ENCODE measurements at places on chromosomes 12 and 14.

DNA sequence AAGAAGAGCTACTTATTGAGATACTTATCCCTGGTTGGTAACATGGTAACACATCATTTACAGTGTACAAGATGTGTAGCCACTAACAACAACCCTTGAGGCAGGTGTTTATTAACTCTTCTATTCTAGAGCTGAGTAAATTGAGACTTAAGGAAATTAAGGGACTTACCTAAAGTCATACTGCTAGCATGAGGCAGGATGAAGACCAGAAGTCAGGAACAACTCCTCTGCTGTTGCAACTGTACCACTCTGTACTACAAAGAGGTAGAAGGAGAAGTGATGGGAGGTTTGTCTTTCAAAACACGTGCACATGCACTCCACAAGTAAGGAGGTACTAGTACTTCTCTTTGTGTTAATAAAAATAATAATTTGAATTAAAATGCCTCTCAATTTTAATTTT lies 79.9 kb downstream of the LLPH start:
- no peak for DNase-seq

GRCh38 chr12:78886719-78887407 lies 22.3 kb downstream of the SYT1 start:
- DNase-seq: no peak

- no peak for DNase-seq
Observed at GRCh38 chr14:67059596-67059995, 129.6 kb upstream of the GARIN2 start.

DNA sequence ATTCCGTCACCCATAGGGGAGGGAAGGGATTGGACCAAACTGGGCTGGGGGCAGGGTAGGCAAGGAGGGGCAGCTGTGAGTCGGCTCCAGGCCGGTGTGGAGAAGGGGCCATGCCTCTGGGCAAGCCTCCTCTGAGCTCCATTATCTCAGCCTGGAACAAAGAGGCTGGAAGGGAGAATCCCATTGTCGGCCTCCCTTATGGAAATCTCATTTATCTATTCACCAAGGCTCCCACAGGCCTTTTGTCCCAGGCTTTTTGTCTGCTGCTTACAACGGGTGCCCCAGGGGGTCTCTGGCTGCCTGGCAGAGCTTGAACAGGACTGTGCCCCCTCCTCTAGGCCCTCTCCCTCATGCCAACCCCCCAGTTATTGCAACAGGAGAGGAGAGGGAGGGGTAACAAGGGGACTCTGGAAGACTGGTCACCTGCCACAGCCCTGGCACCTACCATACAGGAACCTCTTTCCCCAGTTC lies 19.5 kb downstream of the FIGNL2 start:
- no peak for DNase-seq

DNA sequence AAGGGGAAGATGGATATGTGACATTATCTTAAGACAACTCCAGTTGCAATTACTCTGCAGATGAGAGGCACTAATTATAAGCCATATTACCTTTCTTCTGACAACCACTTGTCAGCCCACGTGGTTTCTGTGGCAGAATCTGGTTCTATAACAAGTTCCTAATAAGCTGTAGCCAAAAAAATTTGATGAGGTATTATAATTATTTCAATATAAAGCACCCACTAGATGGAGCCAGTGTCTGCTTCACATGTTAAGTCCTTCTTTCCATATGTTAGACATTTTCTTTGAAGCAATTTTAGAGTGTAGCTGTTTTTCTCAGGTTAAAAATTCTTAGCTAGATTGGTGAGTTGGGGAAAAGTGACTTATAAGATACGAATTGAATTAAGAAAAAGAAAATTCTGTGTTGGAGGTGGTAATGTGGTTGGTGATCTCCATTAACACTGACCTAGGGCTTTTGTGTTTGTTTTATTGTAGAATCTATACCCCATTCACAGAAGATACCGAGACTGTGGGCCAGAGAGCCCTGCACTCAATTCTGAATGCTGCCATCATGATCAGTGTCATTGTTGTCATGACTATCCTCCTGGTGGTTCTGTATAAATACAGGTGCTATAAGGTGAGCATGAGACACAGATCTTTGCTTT lies 36.9 kb downstream of the PSEN1 start:
- DNase-seq: no peak

DNA sequence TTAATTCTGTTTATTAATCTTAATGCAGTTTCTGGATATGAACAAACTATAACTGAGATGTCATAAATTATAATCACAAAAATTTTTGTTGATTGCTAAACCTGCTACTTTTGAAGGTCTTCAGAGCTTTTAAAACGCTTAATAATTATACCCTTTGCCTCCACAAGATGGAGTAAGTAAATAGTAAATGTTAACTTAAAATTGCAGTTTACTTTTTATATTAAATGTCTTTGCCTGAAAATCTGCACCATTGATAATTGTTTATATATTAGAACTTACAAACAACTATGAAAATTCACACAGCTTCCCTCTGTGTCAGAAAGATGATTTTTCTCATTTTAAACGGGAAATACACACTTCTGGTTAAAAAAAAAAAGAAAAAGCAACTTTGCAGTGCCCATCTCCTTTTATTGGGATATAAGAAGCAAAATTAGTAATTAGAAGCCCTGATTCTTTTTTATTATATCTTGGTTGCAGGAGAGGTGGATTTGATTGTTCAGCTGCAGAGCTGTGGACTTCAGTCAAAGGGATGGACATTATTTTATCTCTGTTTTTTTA lies 35.6 kb downstream of the SCFD1 start:
- DNase-seq: no peak

DNA sequence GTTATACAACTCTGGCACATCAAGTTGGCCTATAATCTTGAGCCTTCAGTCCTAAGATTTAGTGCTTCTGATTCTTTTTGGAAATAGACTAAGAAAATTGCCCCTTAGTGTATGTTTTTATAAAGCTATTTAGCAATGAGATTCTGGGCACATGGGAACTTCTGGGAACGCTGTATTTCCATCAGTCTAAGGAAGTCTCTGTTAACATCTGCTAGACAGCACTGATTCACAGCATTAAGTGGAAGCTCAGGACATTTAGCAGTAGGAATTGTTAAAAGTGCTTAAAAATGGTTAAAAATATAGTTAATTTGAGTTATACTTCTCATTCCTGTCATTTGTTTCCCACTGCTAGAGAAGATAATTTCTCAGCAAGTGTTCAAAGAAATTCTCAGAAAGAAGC lies 579.1 kb downstream of the SLC16A7 start:
- no peak for DNase-seq

- no peak for DNase-seq
Observed at GRCh38 chr12:116717466-116718437, 20.1 kb downstream of the SPRING1 start.

GRCh38 chr12:42589465-42590329 lies at the start of gene PRICKLE1:
PRICKLE1 (minus strand) TSS chr12:42589746; CDS start chr12:42472516, 117,230 bp downstream.
- no peak for DNase-seq

DNA sequence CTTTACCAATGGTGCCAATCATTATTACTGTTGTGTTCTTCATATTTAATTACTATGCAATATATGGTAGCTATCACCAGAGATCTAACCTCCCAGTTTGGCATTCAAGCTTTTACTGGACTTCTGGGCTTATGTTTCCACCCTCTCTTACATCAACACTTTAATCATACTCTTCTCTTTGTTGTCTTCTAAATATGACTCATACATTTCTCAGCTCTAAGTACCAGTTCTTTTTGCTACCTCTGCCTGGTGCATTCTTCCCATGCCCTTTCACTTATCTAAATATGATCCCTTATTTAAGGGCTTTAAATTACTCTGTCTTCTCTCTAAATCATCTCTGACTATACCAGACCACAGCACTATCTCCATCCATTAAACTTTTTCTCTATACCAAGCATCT lies 246.1 kb upstream of the CCDC196 start:
- no peak for DNase-seq

DNA sequence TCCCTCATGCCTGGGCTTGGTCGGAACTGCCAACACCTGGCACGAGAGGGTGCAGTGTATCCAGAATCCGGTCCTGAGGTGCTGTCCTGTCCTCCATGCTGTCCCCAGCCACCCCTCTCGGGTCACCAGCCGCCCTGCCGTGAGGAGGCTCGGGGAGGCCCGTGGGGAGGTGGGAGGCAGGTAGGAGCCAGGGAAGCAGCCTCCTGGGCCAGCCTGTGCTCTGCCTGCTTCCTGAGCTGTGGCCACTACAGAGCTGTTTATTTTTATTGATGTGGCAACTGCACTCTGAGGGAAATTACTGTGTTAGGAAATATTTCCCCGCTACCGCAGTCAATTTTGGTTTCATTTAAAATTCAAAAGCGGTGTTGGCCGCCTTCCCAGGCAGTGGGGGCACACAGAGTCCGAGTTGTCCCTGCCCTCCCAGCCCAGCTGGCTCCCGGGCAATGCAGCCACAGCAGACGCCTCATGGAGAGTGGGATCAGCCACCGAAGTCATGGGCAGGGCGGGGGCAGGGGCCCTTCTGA lies 18.3 kb downstream of the NOC4L start:
- DNase-seq: no peak

GRCh38 chr14:69896080-69896479 lies 16.9 kb downstream of the SMOC1 start:
- DNase-seq: no peak

DNA sequence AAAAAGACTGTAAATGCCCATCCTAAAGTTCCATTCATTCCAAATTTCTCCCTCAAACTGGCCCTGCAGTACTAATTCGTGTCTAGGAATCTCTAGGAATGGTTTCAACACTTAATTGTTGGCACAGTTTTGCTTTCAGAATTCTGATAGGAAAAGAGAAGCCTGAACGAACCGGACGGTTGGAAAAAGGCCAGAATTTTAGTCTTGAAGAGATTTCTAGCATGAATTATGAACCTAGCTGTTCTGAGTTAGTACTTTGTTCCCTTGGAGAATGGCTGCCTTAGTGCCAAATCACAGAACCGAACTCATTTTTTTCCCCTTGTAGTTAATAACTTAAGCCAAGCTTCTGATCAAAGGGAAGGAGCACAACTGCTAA lies 262.6 kb downstream of the ADAMTS20 start:
- DNase-seq: no peak

- DNase-seq: no peak
Observed at GRCh38 chr12:88266806-88267360, 124.8 kb downstream of the TMTC3 start.

- no peak for DNase-seq
Observed at GRCh38 chr12:122399254-122399591, 23.2 kb downstream of the CLIP1 start.

DNA sequence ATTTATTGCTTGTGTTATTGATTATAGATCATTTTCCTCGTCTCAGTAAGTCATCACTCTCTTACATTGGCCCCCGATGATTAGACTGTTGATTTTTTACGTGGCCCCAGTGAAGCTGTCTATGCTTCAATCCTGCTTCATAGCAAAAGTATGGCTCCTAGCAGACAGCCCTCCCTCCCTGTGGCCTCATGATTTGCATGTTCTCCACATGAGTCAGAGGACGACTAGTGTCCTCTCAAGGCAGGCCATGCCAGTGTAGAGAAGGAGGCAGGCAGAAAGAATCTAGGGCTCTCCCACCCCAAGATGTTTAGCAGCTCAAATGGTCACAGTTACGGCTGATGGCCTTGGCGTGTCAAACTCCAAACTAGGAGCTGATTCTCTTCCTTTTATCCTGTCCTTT lies 59.6 kb downstream of the FIGNL2 start:
- DNase-seq: no peak

GRCh38 chr12:116263844-116264243 lies 13.6 kb downstream of the MED13L start:
- no peak for DNase-seq

GRCh38 chr14:29937116-29937515 lies 9.5 kb upstream of the PRKD1 start:
- no peak for DNase-seq

- DNase-seq: no peak
Observed at GRCh38 chr12:80490329-80490728, 46.3 kb downstream of the PTPRQ start.

DNA sequence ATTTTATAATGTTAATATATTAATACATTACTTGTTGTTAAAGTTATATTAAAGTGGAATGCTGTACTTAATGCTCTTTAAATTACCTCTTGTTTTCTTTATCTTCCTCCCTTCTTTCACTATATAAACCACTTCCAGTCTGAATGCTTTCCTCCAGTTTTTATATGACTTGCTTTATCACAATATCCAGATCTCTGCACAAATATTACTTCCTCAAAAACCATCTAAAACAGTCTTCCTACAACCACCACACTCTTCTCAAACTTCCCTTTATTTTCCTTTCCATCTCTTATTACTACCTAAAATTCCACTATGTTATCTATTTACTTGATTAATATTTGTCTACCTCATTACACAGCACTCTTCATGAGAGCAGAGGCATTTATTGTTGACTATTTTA lies 956.6 kb downstream of the LRFN5 start:
- DNase-seq: no peak

DNA sequence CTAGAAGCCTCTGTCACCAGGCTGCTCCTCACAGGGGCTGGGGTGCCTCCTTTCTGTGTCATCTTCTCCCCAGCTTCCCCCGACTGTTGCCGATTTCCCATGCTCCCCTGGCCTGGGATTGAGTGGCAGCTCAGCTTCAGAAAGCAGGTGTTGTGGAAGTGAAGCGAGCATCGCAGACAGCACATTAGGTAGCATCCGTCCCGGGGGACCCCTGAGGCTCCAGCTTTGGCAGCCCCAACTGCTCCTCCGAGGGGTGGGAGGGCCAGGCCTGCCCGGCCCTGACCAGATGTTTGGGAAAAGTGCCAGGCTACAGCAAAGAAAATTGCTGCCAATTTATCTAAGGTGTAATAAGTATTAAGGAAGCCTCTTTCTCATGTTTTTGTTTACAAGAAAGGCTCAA lies 1045.6 kb downstream of the BCL11B start:
- DNase-seq: no peak

- no peak for DNase-seq
Observed at GRCh38 chr14:59481871-59482540, 2.2 kb downstream of the L3HYPDH start.

DNA sequence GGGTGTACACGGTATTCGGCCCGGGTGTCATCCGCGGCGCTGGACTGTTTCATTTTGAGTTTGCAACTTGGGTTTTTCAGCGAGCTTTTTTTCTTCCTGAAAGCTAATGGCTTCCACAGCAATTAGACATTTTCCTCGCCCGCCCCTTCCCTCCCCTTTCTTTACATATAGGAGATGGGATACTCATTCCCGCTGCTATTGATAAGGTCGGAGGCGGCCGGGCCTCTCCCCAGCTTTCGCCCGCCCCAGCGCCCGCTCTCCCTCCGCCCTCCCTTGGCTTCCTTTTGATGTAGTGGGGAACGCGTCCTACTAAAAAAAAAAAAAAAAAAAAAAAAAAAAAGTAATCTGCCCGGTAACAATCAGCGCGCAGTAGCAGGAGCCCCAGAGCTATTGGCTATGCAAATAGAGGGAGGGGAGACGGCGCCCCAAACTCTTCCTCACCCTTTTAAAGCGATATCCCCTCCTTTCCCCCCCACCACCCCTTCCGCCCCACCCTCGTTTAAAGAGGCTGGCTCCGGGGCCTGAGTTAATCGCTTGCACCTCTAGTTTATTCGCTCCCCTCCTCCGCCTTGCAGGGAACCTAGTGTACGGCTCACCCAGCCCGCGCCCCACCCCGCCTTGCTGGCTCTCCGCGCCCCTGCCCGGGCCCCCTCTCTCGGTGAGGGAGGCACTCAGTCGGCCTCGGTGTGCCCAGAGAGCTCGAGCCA lies 1.7 kb upstream of the CCND2 start:
- DNase-seq: no peak
